ENCODE measurements at places on chromosomes 12 and 14.

- no peak for DNase-seq
These were observed 1027.2 kb upstream of the TMEM132C start for GRCh38 chr12:127239781-127240180.

- DNase-seq, result no peak
These were observed 26.6 kb upstream of the BTBD6 start for GRCh38 chr14:105221598-105222178.

GRCh38 chr14:76760331-76761135 is 735 bp upstream of the VASH1 start:
- no peak for DNase-seq

- DNase-seq, result no peak
These were observed 722.5 kb upstream of the ATXN7L3B start for GRCh38 chr12:73815072-73815645.

DNA sequence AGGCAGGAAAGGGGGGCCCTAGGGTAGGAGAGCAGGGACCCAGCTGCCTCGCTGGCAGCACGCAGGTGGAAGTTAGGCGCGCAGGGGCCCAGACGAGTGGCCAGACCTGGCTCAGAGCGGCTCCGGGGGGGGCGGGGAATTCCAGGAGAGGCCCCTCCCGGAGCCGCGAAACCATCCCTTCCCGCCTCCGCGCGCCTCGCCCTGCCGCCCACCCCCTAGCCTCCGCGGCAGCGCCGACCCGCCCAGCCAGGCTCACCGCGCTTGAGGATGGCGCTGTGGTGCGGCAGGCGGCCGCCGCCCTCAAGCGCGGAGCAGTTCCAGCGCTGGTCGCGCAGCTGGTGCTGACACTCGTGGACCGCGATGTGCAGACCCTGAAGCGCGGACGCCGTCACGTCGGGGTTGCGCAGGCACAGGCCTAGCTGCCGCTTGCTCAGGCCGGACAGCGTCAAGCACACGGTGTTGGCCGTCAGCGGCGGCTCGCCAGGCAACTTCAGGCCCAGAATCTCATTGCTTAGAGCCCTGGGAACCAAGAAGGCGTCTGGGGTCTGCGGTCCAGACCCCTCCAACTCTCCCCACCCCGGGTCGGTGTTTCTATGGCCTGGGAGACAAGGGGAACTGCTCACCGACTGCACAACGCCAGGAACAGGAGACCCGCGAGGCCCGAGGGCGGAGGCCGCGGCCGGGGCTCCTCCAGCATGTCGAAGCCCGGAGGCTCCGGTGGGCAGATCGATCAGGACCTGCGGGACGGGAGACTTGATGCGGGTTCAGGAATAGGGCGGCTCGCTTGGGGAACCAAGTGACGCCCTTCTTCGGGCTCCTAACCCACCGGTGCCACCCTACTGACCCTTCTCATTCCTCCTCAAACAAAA is 1.5 kb downstream of the WNT10B start:
- no peak for DNase-seq

Data from activated CD4-positive, CD25-positive, alpha-beta regulatory T cell (primary cell).